ENCODE measurements at places on chromosomes 12 and 14.

DNA sequence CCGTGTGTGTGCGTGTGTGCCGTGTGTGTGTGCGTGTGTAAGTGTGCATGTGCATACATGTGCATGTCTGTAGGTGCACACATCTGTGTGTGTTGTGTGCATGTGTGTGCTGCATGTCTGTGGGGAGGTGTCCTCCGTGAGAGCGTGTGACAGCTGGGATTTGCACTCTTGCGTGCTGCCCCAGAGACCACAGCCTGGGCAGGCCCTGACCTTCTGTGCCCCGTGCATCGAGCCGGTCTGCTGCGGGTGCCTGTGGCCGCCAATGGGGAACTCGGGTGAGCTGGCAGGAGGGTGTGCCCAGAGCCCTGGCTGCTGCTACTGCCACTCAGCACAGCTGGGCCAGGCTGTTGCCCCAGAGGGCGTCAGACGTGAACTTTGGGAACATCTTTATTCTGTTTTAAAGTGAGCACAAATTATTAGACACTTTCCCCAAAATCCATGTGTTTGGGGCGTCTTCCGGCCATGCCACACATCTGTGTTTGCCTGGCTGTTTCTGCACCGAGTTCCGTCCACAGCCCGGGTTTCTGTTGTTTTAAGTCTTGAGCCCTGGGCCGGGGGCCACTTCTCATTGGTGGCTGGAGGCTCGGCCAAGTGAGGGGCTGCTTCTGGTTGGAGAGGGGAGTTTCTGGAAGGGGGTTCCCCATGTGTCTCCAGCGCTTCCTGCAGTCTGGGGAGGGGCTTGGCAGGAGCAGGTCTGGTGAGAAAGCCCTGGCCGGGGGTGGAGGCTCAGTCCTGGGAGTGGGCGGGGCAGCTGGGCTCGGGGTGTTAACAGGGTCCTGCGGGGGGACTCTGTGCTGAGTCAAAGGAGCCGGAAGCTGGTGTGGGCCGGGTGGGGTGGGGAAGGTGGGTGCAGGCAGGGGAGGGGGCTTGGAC, 7.6 kb downstream of the CEP170B start:
- no peak for DNase-seq

DNA sequence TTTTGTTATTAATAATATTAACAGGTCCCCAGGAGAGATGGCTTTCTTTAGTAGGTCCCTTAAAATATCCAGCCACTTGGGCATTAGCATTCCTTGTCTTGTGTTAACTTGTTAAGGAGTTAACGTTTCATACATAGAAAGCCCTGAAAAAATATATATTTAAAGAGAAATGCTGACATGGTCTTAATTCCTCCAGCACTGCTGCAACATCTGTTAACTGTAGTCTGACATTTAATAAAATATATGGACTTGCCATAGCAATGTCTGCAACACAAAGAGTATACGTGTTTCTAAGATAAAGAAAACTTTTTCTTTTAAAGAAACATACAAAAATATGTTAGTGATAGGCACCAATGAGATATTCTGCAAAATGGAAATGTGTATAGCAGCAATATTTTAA, 10.0 kb downstream of the SLC38A4 start:
- DNase-seq = no peak

GRCh38 chr14:91888641-91889476, 21.5 kb upstream of the TC2N start:
- no peak for DNase-seq

DNA sequence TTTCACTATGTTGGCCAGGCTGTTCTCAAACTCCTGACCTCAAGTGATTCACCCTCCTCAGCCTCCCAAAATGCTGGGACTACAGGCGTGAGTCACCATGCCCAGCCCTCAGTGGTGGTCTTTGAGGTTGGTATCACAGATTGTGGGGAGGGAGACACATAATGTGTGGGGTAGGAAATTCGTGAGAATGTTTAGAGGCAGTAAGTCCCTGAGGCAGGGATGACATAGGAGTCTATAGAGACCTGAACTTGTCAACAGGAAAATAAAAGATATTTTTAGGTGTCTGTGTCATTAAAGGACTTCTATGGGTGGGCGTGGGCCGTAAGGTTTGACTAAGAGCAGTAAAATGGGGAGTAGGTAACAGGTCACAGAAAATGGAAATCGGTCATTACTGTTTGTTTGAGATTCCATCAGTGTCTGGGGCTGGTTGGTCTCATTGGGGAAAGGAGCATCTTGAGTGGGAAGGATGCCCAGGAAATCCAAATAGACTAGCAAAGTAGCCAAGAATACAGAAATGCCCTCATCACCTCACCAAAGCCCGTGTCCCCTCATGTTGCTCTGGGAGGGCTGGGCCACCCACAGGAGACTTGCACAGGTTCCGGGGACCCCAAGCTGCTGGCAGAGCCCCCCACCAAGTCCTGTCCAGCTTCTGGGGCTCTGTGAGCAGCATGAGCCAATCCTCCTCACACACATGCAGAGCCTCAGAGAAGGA, 63.6 kb upstream of the BCL2L14 start:
- peak; percentile 57 for DNase-seq

Measured in T-helper 22 cell (primary cell).